ENCODE measurements at places on chromosomes 2 and 18.

GRCh38 chr2:37268111-37268510 is 36.7 kb downstream of the NDUFAF7 start:
- no peak for DNase-seq

DNA sequence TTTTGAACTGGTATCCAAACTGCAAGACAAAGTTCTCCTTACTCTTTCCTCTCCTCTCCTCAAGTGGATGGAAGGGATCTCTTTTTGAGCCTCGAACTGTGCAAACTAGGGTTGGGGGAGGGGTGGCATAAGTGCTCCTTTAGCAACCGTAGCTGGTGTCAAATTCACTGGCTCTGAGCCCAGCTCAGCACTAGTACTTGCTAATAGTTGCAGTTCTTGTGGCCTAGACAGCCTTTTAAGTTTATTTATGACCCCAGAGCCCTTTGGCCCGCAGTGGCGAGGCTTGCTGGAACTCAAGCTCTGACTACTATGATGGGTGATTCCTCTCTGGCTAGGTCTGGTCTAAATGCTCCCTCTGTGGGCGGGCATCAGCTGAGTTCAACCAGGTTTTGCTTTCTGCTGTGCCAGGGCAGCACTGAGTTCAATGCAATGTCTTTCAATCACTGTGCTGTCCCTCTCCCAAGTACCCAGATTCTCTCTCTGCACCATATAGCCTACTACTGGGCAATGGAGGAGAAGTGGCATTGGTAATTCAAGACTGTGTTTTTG is 528.4 kb upstream of the SYT4 start:
- DNase-seq, result no peak

- DNase-seq, result no peak
Measured at GRCh38 chr2:218882866-218883366, 2.3 kb downstream of the WNT10A start.

- DNase-seq, result no peak
Measured at GRCh38 chr18:23499291-23499781, 4.0 kb upstream of the RMC1 start.

Measured in AML-193 (cell line).